NCI-H460 (cell line): ENCODE measurements at places on chromosomes 2 and 18. TPM values are rescaled to one million over a fixed set of nuclear protein-coding genes. Genes with fewer than 3 reads are reported as not detected.
A peak's percentile ranks its signal among the peaks of the same experiment; 100 is the strongest.

DNA sequence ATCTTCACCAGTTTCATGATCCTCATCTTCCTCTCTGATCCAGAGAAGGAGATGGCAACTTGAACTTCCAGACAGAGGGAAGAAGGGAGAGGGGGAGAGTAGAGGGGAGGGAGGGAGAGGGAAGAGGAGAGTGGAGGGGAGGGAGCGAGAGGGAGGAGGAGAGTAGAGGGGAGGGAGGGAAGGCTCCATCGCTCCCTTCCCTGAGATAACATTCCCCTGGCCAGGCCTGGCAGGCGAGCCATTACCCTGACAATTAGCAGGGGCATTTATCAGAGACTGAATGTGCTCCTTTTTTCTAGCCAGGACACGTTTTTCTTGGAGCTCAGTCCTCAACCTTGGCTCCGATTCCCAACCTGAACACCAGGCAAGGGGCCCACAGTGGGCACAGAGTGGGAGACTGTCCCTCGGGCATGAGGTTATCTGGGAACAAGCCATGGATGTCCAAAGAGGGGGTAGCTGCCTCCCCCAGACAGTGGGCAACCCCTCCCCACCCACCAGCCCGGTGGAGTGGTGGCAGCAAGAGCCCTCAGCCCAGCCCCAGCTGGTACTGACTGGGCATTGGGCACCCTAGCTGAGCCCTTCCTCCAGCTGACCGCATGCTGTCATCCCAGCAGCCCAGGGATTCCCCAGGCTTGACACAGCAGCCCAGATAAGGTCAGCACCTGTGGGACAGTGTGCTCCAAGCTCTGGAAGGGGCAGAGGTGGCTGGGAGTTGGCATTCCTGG, 81.8 kb downstream of the TNS1 start:
- no peak for DNase-seq

DNA sequence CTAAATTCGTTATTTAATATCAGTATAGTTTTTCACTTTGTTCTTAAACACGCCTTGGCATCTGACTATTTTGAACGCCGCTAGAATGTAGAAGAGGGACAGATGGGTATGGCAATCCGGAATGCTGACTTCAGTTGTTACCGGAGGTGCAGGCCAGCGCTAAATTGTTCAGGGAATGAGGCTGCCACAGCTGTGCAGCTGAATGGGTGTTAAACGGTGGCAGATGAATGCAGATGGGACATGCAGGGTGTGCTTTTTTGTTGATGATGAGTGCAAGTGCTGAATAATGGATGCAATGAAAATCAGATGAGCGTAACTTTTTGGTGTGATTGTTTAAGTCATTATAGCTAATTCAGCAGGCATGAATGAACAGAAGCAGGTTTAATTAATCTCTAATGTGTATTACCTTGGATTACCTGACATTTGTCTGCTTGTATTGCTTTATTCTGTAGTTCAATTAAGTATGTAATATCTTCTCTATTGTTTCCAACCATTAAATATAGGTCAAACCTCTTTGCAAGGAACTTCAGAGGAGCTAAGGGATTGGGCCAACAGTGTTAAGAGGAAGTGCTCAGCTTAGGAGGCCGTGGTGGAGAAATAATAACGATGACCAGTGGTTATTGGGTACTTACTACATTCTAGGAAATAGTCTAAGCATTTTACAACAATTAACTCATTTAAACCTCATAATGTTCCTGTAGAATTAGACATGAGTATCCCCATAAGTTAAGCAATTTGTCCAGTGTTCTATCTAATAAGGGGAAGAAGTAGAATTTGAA, 11.9 kb upstream of the CREG2 start:
- no peak for DNase-seq

GRCh38 chr2:154589514-154589913, 109.0 kb upstream of the KCNJ3 start:
- DNase-seq = no peak

Gene FEV
- not detected in 2 replicates for total RNA-seq

Gene RFTN2
- total RNA-seq = 0.20 and 0.87 TPM in 2 replicates

Gene NT5DC4
- total RNA-seq = not detected in 2 replicates

- no peak for DNase-seq
These were observed 192.7 kb downstream of the PLCL1 start for GRCh38 chr2:197997083-197997541.

- peak; percentile 71 for DNase-seq
These were observed 52.2 kb upstream of the KCNH7 start for GRCh38 chr2:162890690-162891311.

GRCh38 chr2:237941239-237941638, 25.6 kb upstream of the UBE2F start:
- DNase-seq = no peak

- DNase-seq = peak; percentile 77
These were observed 18.4 kb downstream of the ATOH8 start for GRCh38 chr2:85772019-85772745.

Gene RIT2
- not detected in 2 replicates for total RNA-seq

DNA sequence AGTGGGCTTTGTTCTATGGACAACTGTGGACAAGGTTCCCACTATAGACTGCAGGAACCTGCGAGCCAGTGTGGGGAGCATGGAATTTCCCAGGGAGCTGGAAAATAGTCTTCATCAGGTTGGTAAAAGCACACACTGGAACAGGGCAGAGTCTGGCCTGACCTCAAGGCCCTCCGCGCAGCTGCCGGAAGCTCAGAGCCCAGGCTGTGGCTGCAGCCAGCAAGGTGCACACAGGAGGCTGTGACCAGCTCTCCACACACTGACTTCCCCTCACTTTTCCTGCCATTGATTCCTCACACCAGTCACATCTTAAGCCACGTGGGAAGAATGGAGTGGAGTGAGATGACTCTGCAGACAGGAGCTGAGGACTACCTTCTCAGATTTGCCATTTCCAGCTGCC, 19.1 kb downstream of the MAL start:
- DNase-seq = no peak

Gene ANKRD62
- total RNA-seq = not detected in 2 replicates

Gene REG1B
- not detected in 2 replicates for total RNA-seq

GRCh38 chr2:39995005-39995737, 216.1 kb upstream of the THUMPD2 start:
- no peak for DNase-seq

DNA sequence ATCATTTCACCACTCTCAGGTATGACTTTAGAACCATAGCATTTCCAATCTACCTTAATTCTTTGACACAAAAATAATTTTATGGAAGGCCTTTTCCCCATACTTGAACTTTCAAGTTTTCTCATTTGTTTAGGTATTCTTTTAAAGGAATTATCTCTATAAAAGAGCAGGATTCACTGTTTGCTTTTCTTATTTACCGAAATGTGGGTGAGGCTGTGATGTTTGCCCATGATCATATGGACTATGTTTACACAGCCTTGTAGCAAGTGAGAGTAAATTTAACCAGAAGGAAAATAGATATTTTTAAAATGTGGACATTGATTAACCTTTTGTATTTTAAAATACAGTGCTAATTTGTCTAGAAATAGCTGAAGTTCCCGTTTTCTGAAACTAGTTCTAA, 26.3 kb downstream of the CAB39 start:
- no peak for DNase-seq

Gene ANO7
- 1.2 and 1.9 TPM in 2 replicates for total RNA-seq

GRCh38 chr2:85181134-85181631, 48.0 kb downstream of the TCF7L1 start:
- DNase-seq = no peak

Gene UGP2
- 84.8 and 86.5 TPM in 2 replicates for total RNA-seq
